ENCODE measurements at places on chromosomes 4 and X.

DNA sequence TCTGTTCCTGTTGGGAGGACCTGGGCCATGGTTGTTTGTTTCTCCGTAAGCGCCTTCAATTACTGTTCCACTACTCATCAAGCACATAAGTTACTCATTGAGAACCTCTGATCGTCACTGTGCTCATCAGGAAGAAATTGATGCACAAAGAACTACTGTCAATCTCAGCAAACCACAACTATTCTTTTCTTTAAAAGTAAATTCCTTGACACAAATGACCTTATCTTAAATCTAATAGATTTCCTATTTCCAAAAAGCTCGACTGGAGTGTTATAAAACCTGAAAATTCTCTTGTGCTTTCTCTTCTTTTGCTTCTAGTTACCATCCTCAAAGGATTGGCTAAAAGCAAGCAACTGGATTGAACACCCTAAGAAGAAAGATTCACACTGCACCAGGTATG is at the start of gene MUC7:
Gene MUC7 (plus strand): TSS at position 301 of the 400 bp plus-strand sequence. CDS start 1,825 bp downstream, outside the sequence.
- DNase-seq = no peak

DNA sequence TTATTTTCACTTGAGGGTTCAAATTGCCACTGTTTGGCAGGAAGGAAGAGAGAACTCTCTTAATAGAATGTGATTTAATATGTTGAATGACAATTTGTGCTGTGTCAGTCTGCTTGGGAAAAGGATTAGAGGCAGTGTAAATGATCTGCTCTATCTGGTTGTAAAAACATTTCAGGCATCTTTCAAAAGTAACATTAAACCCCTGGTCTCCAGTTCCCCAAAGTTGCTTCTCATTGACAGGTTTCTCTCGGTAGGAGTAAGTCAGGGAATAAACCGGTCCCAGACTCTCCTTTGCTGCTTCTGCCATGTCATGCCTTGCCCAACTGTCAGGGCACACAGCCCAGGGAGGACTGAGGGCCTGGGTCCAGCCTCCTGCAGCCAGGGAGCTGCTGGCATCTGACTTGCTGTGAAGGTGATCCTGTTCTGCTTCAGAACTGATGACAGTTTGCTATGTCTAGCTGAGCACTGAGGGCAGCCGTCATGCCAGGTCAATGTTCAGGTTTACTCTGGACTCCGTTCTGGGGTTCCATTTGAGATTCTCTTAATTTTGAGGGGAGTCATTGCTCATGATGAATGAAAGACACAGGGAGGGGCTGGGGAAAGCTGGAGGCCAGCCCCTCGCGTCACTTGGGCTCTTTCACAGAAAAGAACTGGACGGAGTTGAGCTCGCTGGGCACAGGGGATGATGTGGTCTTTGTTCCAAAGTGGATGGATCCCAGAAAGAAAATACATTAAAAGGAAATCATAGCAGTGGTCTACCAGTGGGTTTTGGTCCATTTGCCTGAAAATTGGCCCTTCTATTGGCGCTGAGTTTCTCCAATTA is 312.4 kb downstream of the ARHGAP10 start:
- DNase-seq = no peak

GRCh38 chr4:152508386-152508785 is 27.5 kb downstream of the FBXW7 start:
- DNase-seq = no peak

- no peak for DNase-seq
These were observed 26.2 kb downstream of the CD99 start for GRCh38 chrX:2717312-2717711.

DNA sequence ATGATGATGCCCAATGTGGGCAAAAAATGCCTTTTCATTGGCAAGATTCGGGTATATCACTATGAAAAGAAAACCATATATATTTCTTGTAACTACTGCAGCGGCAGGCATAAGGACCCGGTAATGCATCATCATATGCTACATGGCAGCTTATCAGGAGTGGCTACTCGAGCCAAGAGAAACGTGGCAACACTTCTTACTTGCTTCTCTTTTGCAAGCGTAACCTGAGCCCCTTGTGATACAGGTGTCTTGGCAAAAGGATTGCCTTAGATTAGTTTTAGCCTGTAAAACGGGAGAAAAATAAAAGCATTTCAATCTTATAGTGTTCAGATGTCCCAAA is 280.3 kb downstream of the SPRY1 start:
- no peak for DNase-seq

DNA sequence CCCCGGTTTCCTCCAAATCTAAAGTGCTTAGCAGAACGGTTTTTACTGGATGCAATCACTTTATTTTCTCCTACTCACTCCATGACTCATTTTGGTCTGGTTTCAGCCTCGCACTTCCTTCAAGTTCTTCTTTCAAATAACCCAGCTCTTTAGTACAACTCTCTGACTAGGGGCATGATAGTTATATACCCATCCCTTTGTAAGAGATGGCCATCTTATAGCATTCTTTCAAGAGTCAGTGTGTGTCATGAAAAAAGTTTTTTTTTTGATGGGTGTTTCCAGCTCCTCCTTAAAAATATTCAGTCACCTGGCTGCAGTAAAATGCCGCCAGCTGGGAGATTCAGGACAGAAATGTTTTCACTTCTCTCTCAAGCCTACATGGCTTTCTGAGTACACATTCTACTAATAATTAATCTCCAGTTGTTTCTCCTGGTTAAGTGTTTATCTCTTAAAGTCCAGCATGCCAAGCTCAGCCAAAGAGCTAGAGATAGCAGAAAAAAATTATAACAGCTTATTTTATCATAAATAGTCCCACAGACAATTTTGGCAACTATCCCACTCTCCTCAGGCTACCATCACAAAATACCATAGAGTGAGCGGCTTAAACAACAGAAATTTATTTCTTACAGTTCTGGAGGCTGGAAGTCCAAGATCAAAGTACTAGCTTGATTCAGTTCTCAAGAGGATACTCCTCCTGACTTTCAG is 139.3 kb downstream of the GASK1B start:
- no peak for DNase-seq

DNA sequence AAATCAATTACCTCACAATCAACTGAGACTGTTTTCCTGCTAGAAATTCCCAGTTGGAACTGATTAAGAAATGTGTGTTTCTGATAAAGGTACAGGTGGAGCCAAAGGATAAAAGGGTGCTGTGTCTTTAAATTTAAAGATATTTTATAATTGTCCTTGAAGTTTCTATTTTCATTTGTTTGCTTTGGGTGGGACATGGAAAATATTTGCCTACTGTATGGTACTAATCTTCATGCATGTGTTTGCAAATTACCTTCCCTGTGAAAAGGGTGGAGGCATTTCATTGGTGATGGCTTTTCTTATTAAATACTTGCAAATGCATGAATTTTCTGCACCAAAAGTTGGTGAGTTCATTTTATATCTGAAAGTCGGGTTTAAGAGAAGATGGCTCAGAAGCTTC is 215.9 kb downstream of the RELL1 start:
- DNase-seq = no peak

GRCh38 chrX:79259073-79259689 is 108.0 kb downstream of the ITM2A start:
- no peak for DNase-seq

DNA sequence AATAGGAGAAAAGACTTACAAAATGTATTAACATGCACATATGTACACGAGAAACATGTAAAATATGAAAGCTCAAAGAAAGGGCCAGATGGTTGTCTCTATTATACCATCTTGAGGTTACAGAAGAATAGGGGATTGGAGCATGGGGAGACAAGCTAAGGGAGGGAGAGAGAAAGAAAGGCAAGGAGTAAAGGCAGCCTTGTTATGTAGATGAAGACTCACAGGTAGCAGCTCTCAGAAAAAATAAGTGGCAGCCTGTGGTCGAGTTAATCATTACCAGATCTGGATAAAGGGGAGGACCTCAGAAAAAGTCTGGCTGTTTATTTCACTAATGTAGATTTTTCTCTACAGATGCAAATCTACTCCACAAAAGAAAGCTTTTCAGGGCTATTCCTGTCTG is 26.6 kb upstream of the PPP1R2C start:
- DNase-seq = no peak

GRCh38 chr4:106717091-106717490 is 319.0 kb downstream of the DKK2 start:
- DNase-seq = no peak

DNA sequence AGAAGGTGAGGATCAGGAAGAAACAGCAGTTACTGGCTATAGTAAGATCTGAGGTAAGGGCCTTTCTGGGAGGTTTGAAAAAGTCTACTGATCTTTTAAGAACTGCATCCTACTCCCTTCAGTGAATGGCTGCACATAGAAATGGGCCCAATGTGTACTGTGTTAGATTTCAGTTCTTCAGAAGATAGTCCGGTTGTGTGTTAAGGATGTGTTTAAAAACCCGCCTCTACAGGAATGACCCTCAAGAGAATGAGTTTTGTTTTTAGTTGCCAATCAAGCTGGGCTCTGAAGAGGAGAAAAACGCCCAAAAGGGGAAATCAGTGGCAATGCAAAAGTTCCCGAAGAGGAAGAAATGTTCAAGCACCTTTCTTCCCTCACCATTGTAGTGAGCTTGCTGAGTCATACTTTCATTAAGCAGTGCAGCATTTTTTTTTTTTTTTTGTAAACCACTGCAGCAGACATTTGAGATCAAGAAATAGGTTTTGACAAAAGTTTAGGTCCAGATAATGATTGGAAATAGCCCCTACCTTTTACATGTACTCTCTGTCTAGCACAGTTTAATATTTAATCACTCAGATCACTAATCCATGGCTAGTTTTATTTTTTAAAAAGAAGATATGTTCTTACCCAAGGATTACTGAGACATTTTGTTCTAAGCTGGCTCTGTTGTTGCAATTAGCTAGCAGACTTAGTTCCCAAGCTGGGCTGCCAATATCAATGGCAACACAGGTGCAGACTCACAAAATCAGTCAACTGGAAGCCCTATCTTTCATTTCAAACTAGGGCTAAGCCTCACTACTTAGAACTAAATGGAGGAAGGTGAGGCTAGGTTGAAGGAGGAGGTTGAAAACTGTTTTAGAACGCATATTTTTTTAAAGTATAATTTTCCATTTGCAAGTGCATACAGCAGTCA is 7.0 kb upstream of the TRPC5OS start:
- no peak for DNase-seq

- DNase-seq = no peak
These were observed 5.3 kb downstream of the OCRL start for GRCh38 chrX:129545408-129545807.
